ENCODE measurements at places on chromosomes 3 and 15. TPM values are rescaled to one million over a fixed set of nuclear protein-coding genes. Genes with fewer than 3 reads are reported as not detected.

DNA sequence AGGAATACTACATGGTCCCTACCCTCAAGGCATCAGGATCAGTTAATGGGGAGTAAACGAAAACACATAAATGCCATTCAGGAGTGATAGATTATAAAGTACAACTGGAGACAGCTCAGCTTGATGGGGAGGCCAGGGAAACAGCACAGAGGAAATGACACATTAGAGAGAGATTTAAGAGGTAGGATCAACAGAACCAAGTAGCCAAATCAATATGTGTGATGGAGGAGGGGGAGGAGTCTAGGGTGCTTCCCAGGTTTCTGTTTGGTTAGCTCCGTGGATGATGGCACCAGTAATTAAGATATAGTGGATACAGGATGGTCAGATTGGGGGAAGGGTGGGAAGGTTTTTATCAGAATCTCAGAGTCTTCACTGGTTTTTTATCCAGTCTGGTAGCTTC lies 229.5 kb upstream of the ROPN1 start:
- no peak overlapping the region for H3K4me3 ChIP-seq
- no peaks in the 10 kb centered on the region for H3K36me3 ChIP-seq
- H3K27ac ChIP-seq = no peak overlapping the region
- peaks cover 10% of the 10 kb centered on the region for H3K4me1 ChIP-seq
- DNase-seq = no peak

- H3K27me3 ChIP-seq = no peaks in the 10 kb centered on the region
- no peaks in the 10 kb centered on the region for H3K36me3 ChIP-seq
- DNase-seq = no peak
- no peak overlapping the region for H3K4me3 ChIP-seq
- no peak overlapping the region for H3K27ac ChIP-seq
- no peaks in the 10 kb centered on the region for H3K4me1 ChIP-seq
Observed at GRCh38 chr3:102265720-102266119, 169.1 kb upstream of the ZPLD1 start.

GRCh38 chr3:171528102-171528501 lies 67.9 kb upstream of the TNIK start:
- H3K27me3 ChIP-seq = no peaks in the 10 kb centered on the region
- no peaks in the 10 kb centered on the region for H3K36me3 ChIP-seq
- no peak overlapping the region for H3K4me3 ChIP-seq
- H3K27ac ChIP-seq = no peak overlapping the region
- DNase-seq = no peak

GRCh38 chr3:157082305-157082982 lies 77.5 kb downstream of the CCNL1 start:
- no peak for DNase-seq
- H3K36me3 ChIP-seq = no peaks in the 10 kb centered on the region
- H3K4me1 ChIP-seq = peaks cover 12% of the 10 kb centered on the region
- no peak overlapping the region for H3K27ac ChIP-seq

- H3K4me3 ChIP-seq = no peak overlapping the region
- H3K27ac ChIP-seq = no peak overlapping the region
- no peak for DNase-seq
- H3K27me3 ChIP-seq = no peaks in the 10 kb centered on the region
- peaks cover 19% of the 10 kb centered on the region for H3K4me1 ChIP-seq
- no peaks in the 10 kb centered on the region for H3K36me3 ChIP-seq
Observed at GRCh38 chr15:81532001-81532400, 158.0 kb upstream of the TMC3 start.

GRCh38 chr3:146628671-146629070 lies 23.5 kb upstream of the PLSCR5 start:
- H3K27ac ChIP-seq = no peak overlapping the region
- no peaks in the 10 kb centered on the region for H3K27me3 ChIP-seq
- no peak overlapping the region for H3K4me3 ChIP-seq
- no peaks in the 10 kb centered on the region for H3K36me3 ChIP-seq
- H3K4me1 ChIP-seq = peaks cover 9% of the 10 kb centered on the region
- DNase-seq = no peak

- H3K4me3 ChIP-seq = no peak overlapping the region
- no peak for DNase-seq
- H3K27ac ChIP-seq = no peak overlapping the region
- no peaks in the 10 kb centered on the region for H3K4me1 ChIP-seq
- H3K36me3 ChIP-seq = peaks cover 7% of the 10 kb centered on the region
Observed at GRCh38 chr3:9110316-9110715, 139.1 kb downstream of the SRGAP3 start.

FRMD5 gene
- total RNA-seq = 7.8 TPM

DNA sequence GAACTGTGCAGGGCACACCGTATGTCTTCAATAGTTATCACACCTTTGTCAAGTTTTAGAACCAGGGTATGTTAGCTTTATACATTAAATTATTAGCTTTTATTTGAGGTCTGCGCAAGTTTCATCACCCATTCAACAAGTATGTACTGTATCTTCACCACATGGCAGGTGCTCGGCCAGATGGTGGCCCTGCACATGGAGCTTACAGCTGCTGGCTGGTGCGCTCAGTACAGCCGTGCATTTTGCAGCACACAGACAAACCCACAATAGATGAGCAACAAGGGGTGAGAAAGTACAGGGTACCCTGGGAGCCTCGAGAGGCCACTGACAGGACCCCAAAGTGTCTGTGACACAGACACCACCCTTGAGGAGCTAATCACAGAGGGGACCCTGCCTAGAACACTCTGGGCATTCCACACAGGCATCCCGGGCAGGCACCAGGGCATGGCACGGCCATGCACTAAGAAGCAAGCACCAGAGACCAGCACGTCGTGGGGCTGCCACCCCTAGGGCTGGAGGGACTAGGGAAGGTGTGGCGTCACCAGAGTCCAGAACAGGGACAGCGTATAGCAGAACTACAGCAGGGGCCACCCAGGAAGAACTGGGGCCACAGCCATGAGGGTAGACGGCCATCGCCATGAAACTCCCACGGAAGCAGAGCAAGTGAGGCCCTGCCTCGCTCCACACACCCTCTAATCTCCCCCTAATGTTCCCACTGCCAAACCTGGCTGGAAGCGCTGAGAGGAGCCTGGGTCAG lies 27.4 kb downstream of the ZXDC start:
- no peak overlapping the region for H3K27ac ChIP-seq
- no peak overlapping the region for H3K4me3 ChIP-seq
- DNase-seq = no peak
- H3K36me3 ChIP-seq = peaks cover 9% of the 10 kb centered on the region
- H3K4me1 ChIP-seq = peaks cover 10% of the 10 kb centered on the region

GRCh38 chr15:60251300-60252070 lies 146.3 kb downstream of the ANXA2 start:
- H3K4me3 ChIP-seq = no peak overlapping the region
- H3K4me1 ChIP-seq = peaks cover 33% of the 10 kb centered on the region

DNA sequence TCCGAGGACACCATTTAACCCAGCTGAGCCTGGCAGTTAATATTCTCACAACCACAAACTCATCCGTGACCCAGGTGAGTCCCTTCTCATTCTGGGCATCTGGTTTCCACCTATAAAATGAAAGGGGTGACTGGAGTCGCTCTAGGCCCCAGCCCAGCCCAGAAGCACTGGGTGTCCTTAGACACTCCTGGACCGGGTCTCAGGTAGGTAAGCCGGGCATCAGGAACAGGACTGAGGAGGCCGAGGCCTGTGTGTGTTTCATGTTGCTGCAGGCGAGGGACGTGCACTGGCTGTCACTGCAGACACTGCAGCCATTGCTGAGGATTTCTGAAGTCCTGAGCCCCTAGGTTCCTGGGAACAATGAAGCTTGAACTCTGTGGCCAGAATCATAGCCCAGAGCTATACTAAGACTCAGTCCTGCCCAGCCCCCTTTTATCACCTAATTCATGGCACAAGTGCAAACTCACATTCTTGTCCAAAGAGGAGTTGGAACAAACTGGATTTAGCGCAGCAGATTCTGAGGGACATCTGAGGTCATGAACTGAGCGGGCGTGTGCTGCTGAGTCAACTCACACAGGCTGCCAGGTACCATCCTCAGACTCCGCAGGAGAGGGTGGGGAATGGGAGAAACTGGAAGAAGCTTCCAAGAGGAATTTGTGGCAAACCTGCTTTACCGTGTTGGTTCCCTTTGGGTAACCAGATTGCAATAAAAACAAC lies 184.9 kb downstream of the FAM43A start:
- H3K4me1 ChIP-seq = peaks cover 30% of the 10 kb centered on the region
- no peaks in the 10 kb centered on the region for H3K36me3 ChIP-seq
- peaks cover 25% of the 10 kb centered on the region for H3K27me3 ChIP-seq
- peak overlapping the region; percentile 67 for H3K27ac ChIP-seq
- DNase-seq = no peak
- H3K4me3 ChIP-seq = no peak overlapping the region

GRCh38 chr15:68556139-68556990 lies 22.4 kb upstream of the CORO2B start:
- peaks cover 73% of the 10 kb centered on the region for H3K27me3 ChIP-seq
- DNase-seq = no peak

C2CD4A gene
- 0.17 TPM for total RNA-seq

DNA sequence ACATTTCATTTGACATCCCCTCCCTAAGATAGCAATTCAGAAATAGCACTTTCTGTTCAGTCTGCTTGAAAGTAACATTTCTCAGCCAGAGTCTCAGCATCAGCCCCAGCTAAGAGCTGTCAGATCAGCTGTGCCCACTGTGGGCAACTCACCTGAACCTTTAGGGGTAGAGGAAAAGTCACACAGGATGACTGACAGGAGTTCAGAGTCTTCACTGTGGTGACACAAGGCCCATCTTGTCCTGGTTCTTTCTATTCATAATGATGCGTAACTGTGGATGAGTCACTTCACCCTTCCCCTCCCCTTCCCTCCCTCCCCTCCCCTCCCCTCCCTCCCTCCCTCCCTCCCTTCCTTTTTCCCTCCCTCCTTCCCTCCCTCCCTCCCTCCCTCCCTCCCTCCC lies 96.1 kb upstream of the RASGRP1 start:
- DNase-seq = no peak
- H3K4me3 ChIP-seq = no peak overlapping the region
- peaks cover 32% of the 10 kb centered on the region for H3K27me3 ChIP-seq
- H3K27ac ChIP-seq = no peak overlapping the region
- no peaks in the 10 kb centered on the region for H3K36me3 ChIP-seq
- H3K4me1 ChIP-seq = no peaks in the 10 kb centered on the region

GRCh38 chr3:128197855-128198254 lies 44.6 kb downstream of the EEFSEC start:
- H3K27me3 ChIP-seq = no peaks in the 10 kb centered on the region
- H3K27ac ChIP-seq = no peak overlapping the region
- no peak overlapping the region for H3K4me3 ChIP-seq
- H3K36me3 ChIP-seq = peaks cover 1% of the 10 kb centered on the region
- no peak for DNase-seq
- peaks cover 11% of the 10 kb centered on the region for H3K4me1 ChIP-seq

AGTR1 gene
- total RNA-seq = 8.2 TPM

- H3K27me3 ChIP-seq = no peaks in the 10 kb centered on the region
- no peaks in the 10 kb centered on the region for H3K4me1 ChIP-seq
- H3K36me3 ChIP-seq = no peaks in the 10 kb centered on the region
- H3K27ac ChIP-seq = no peak overlapping the region
- DNase-seq = no peak
- no peak overlapping the region for H3K4me3 ChIP-seq
Observed at GRCh38 chr15:38021259-38021658, 86.8 kb downstream of the TMCO5A start.

DNA sequence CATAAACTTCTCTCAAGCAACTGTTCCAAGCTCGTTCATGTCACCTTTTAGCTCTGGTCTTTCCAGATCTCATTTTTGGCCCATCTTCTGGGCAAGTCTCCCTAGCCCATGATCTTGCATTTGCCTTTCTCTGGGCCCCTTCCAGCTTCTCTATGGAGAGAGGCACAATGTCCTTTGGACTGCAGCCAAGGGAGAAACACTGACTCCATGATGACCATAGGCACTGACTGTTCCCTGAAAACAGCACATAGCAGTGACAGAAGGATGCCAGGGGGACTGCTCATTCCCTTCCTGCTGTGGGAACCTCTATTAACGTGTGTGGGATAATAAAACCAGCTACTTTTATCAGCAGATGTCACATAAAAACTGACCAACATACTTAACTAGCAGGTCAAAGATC lies 60.3 kb downstream of the STRIT1 start:
- no peak overlapping the region for H3K4me3 ChIP-seq
- no peaks in the 10 kb centered on the region for H3K36me3 ChIP-seq
- H3K27ac ChIP-seq = peak overlapping the region; percentile 26
- H3K4me1 ChIP-seq = no peaks in the 10 kb centered on the region
- no peaks in the 10 kb centered on the region for H3K27me3 ChIP-seq

- no peak overlapping the region for H3K27ac ChIP-seq
- peaks cover 3% of the 10 kb centered on the region for H3K4me1 ChIP-seq
- H3K36me3 ChIP-seq = peaks cover 2% of the 10 kb centered on the region
- H3K27me3 ChIP-seq = no peaks in the 10 kb centered on the region
Observed at GRCh38 chr3:25863011-25863415, 73.1 kb downstream of the OXSM start.

GRCh38 chr3:55000546-55000945 lies 72.7 kb upstream of the LRTM1 start:
- H3K36me3 ChIP-seq = no peaks in the 10 kb centered on the region
- no peak overlapping the region for H3K4me3 ChIP-seq
- no peak for DNase-seq
- peaks cover 3% of the 10 kb centered on the region for H3K27me3 ChIP-seq

CCDC54 gene
- not detected for total RNA-seq

DNA sequence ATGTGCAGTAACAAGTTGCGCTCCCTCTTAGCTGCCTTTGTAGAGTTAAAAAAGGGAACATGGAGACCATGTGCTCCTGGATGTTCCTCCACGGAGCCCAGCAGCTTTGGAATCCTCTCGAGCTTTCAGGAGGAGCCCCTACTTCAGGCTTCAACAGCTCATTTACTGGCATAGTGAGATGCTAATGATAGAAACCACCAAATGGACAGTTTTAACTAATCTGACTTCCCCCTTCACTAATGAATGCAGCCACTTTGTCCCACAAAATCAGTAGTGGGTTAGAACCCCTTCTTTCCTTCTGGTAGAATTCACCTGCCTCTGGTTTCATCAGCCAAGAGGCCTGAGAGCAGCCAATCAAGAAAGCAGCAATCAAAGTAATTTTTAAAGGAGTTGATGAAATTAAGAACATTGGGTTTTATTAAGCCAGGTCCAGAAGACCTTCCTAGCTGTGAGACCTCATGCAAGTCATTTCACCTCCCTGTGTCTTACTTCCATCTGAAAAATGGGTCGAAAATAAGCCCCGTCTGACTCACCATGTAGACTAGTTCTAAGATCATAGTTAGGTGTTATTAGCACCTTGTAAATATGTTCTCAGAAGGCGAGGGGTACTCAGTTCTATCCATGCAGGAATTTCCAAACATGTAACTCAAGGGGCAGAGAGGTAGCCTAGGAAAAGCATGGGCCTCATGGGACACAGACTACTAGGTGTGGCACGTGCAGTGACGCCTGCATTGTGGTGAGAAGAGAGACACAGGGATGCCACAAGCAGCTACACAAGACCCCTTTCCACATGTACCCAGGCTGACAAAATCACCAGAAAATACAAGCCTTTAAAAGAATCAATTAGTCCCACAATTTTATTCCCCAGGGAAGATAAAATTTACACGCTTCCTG lies 179.7 kb upstream of the LPP start:
- no peak overlapping the region for H3K4me3 ChIP-seq
- no peak for DNase-seq
- H3K4me1 ChIP-seq = no peaks in the 10 kb centered on the region
- no peaks in the 10 kb centered on the region for H3K36me3 ChIP-seq
- H3K27ac ChIP-seq = no peak overlapping the region
- H3K27me3 ChIP-seq = peaks cover 11% of the 10 kb centered on the region

DNA sequence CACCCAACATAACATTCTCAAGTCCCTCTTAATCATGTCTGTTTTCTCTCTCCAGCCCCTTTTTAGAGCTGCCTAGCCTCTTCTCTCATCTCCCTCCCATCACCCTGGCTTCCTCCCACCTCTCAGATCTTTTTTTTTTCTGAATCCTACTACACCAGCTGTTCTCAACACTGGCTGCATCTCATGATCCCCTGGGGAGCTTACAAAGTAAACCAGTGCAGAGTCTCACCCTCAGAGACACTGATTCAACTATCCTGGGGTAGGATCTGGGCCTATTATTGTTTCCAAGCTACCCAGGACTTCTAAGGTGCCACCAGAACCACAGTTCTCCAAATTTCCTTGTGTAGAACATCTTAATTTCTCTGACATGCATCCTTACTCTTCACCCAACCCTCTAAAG lies 50.3 kb upstream of the ACAN start:
- peaks cover 25% of the 10 kb centered on the region for H3K27me3 ChIP-seq
- no peaks in the 10 kb centered on the region for H3K4me1 ChIP-seq

Measured in progenitor cell of endocrine pancreas (in vitro differentiated cells).